SK-N-DZ (cell line): ENCODE measurements at places on chromosomes 6 and 20.
A peak's percentile ranks its signal among the peaks of the same experiment; 100 is the strongest.

- DNase-seq: peak; percentile 67
Measured at GRCh38 chr20:37627060-37627766, 66.6 kb upstream of the CTNNBL1 start.

- no peak for DNase-seq
Measured at GRCh38 chr20:24785141-24786110, 163.6 kb upstream of the CST7 start.

DNA sequence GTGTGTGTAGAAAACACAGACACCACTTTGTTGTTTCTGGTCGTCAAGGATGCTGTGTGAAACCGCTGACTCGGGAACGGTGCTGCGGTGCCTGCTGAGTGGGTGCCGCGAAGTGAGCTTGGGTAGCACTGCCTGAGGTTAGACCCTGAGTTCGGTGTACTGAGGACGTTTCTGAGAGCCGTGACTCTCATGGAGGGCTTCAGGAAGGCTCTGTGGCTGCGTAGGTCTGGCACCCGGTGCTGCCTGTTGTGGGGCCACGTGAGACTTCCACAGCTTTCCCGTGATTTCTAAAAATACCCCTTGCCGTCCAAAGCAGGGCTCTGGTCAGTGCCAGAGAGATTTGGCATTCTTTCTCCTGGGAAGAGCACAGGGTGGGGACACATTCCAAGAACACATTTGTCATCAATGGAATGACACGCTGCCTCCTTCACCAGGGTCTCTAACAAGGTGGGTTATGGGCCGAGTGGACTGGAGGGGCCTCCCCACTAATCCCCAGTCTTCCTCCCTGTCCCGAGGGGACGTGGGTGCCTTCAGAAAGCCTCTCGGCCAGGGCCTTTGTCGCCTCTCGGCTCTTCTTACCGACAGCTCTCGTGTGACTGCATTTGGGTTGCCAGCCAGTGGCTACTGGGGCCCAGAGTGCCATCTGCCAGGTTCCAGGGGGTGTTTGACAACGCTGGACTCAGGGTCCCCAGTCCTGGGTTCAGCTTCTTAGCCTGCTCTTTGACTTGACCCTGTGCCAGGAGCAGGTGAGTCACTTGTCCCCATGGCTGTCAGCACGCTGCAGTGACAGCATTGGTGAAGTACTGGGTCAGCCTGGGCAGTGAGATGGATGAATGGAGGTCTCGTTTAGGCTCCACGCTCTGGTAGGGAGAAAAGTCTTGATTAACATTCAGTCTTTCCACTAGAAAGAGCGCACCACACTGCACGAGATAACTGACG, 62.2 kb downstream of the SYNJ2 start:
- no peak for DNase-seq

- peak; percentile 90 for DNase-seq
Measured at GRCh38 chr6:119466226-119466625, 116.7 kb upstream of the MAN1A1 start.

GRCh38 chr6:190596-191395, 101.5 kb upstream of the DUSP22 start:
- DNase-seq: no peak

- no peak for DNase-seq
Measured at GRCh38 chr6:71250099-71250602, 38.5 kb upstream of the OGFRL1 start.

DNA sequence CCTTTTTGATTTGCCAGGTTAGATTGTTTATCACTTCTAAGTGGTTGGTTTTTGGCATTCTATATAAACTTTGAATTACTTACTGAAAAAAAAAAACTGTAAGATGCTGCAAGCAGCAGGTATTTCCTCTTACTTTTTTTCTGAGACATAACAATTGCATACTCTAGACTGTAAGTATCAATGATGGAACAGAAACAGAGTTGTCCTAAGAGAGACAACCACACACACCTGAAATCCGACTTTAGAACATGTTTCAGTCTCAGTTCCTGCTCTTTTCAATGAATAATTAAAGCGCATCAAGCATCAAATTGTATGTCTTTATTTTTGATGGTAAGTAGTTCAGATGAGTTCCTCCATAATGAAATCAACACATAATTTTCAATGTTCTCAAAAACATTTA, 105.3 kb upstream of the KHDRBS2 start:
- no peak for DNase-seq

DNA sequence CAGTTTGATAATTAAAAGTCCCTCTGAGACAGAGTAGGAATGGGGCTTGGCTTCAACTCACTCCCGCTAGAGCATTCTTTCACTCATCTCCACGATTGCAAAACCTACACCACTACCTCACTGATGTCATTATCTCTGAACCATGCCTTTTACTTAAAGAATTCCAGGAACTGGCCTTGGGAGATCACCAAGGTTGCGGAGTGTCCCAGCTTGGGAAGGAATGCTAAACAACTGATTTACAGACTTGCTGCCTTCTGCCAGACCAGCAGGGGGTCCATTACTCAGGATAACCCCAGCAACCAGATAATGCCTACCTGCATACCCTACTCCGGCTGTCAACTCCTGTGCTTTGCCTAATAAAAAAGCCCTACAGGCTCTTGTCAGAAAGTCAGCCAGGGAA, 102.2 kb upstream of the RALGAPA2 start:
- DNase-seq: no peak

DNA sequence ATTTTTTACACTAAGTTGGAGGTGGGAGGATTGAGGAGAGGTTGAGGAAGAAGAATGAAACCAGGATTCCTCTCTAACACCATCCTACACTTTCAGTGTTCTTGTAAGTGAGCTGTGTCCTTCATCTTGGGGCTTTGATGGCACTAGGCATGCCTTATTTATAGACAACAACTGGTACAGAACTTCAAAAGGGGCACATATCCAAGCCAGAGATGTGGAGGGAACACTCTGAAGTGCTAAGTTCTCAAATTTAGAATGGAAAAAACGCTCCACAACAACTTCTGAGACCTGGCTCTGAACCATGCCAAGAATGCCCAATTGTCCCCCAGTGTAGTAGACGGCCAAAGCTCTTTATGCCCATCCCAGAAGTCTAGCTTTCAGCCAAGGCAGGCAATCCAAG, 16.2 kb upstream of the PKHD1 start:
- DNase-seq: no peak

- no peak for DNase-seq
Measured at GRCh38 chr6:24721461-24722215, 2.7 kb upstream of the C6orf62 start.

DNA sequence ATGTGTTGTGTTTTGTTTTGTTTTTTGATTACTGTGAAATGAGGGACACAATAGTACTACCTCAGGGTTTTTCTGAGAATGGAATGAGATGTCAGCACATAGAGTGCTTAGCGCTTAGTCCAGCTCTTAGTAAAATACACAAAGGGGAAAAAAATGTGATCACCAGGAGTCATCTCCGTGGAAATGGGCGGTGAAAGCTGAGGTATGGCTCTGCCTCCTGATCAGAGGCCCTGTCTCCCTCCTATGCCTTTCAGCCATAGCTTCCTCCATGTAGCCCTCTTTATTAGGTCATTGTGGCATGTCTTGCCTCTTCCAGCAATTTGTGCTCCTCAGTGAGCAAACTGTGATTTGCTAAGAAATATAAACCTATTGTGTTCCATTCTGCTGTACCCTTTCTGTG, 13.0 kb downstream of the PSMF1 start:
- no peak for DNase-seq

DNA sequence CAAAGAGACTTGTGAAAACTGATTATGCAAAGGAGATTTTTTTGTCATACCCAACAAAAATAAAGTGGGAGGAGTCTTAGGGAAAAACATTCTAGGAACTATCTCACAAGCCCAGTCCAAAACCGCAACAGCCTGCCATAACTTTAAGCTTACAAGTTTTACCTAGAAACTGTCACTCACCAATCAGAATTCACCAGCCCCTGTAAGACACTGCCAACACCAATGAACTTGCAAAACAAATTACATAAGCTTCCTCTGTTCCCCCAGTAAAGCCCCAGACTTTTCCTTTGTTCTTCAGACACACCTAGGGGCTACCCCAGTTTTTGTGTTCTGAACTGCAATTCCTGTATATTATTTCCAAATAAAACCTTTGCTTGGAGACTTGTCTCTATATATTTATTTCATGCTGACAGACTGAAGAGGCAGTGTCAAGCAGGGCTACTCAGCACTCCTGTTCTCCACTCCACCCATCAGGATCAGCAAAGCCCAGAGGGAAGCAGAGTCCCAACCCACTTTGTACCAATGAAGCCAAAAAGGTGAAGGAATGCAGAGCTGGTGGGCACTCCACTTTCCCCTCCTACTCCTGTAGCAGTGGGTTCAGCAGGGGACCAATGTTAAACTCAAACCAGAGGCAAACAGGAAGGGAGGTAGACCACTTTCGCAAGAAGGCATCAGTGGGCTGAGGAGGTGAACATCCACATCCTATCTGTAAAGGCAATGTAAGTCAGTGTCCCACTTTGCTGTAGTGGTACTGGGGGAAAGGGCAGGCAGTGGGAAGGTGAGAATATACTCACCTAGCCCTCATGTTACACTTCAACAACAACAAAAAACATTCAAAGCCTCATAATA, 142.5 kb upstream of the RUNX2 start:
- DNase-seq: no peak
